ENCODE measurements at places on chromosomes 6 and 20. TPM values are rescaled to one million over a fixed set of nuclear protein-coding genes. Genes with fewer than 3 reads are reported as not detected.

Gene MOG
- not detected for total RNA-seq

Gene GJA1
- 642 TPM for total RNA-seq

Gene VWA7
- total RNA-seq = 0.19 TPM

Gene TFAP2D
- total RNA-seq = 0.26 TPM

Gene CAGE1
- total RNA-seq = 0.06 TPM

Gene MTO1
- 23.8 TPM for total RNA-seq

Gene C6orf15
- not detected for total RNA-seq

Gene DHX16
- 33.3 TPM for total RNA-seq

Gene TNNC2
- total RNA-seq = 1.4 TPM

Gene CYP39A1
- total RNA-seq = 0.44 TPM

Gene CALHM5
- total RNA-seq = 11.8 TPM

Gene SLC22A1
- 0.75 TPM for total RNA-seq

Gene MUC21
- total RNA-seq = not detected

Gene EYS
- under 0.01 TPM for total RNA-seq

Gene ARFGEF2
- 50.1 TPM for total RNA-seq

Gene ZNF165
- 0.26 TPM for total RNA-seq

Gene RNF39
- total RNA-seq = not detected

Gene TP53TG5
- not detected for total RNA-seq

Gene HTR1E
- total RNA-seq = not detected

Gene KCNB1
- total RNA-seq = under 0.01 TPM

Gene SH3BGRL2
- total RNA-seq = 2.3 TPM

Gene HSPA12B
- total RNA-seq = 0.31 TPM

Gene TGM3
- total RNA-seq = not detected

Gene GABRR1
- total RNA-seq = not detected

Gene COL12A1
- 328 TPM for total RNA-seq

Gene CDH4
- total RNA-seq = not detected

Gene BHLHE23
- not detected for total RNA-seq

Gene SLC17A9
- 14.1 TPM for total RNA-seq

Gene SLC22A3
- 0.92 TPM for total RNA-seq

Gene FUCA2
- 66.8 TPM for total RNA-seq

Gene LAMA2
- 109 TPM for total RNA-seq

Gene PXDC1
- total RNA-seq = 49.0 TPM

Gene SHLD1
- total RNA-seq = 2.5 TPM

Gene PRICKLE4
- total RNA-seq = 0.26 TPM

Gene SYNCRIP
- total RNA-seq = 68.0 TPM

Gene RAET1L
- total RNA-seq = not detected

Gene PSORS1C2
- not detected for total RNA-seq

Gene B3GAT2
- not detected for total RNA-seq

Gene TNFRSF6B
- total RNA-seq = 4.5 TPM

Gene CEP85L
- total RNA-seq = 11.8 TPM

Gene HLA-DQB2
- not detected for total RNA-seq

Gene LST1
- total RNA-seq = not detected

Gene HRH3
- total RNA-seq = not detected

Gene MEI4
- not detected for total RNA-seq

Gene RIMS4
- total RNA-seq = not detected

Gene NOX3
- total RNA-seq = not detected

Gene THEMIS
- total RNA-seq = not detected

Gene CDC5L
- 22.4 TPM for total RNA-seq

Gene SRSF12
- total RNA-seq = under 0.01 TPM

Gene TAGAP
- not detected for total RNA-seq

Gene GPX5
- not detected for total RNA-seq

All from aortic smooth muscle cell (primary cell).